ENCODE measurements at places on chromosomes 6 and 20.

GRCh38 chr20:7770578-7770977 lies 169.7 kb downstream of the HAO1 start:
- no peak for DNase-seq

DNA sequence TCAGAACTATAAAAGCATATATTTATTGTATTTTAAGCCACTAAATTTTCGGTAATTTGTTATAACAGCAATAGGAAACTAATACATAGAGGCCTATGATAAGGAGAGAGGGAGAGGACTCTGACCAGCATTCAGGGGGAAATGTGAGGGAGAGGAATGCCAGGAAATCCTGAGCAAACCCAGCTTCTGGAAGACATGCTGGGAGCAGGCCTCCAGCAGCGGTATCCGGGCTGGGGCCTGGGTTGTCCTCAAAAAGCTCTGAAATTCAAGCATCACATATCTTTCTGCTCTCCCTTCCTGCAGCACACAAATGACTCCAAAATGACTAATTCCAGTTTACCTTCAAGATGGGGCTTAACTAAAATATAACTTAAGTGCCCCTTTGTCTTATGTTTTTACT lies 33.4 kb upstream of the RIMS1 start:
- no peak for DNase-seq

- no peak for DNase-seq
Measured at GRCh38 chr6:21823371-21823770, 229.8 kb downstream of the SOX4 start.

- DNase-seq: no peak
Measured at GRCh38 chr6:105041880-105042279, 85.0 kb downstream of the LIN28B start.

DNA sequence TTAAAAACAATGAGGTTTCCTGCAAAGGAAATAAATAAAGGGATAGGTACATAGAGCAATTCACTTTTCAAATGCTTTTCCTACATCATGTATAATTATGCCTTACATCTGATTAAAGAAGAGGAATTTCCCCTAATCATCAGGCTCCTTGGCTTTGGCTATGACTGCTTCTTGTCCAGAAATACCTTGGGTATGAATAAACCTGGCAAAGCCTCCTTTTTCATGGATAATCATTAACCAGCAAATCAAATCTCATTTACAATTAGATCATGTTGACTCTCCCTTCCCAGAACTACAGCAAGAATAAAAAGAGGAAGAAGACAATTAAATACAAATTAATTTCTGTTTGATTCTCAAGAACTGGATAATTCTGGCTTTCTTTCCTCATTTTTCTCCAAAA lies 58.0 kb upstream of the CD2AP start:
- DNase-seq: no peak

DNA sequence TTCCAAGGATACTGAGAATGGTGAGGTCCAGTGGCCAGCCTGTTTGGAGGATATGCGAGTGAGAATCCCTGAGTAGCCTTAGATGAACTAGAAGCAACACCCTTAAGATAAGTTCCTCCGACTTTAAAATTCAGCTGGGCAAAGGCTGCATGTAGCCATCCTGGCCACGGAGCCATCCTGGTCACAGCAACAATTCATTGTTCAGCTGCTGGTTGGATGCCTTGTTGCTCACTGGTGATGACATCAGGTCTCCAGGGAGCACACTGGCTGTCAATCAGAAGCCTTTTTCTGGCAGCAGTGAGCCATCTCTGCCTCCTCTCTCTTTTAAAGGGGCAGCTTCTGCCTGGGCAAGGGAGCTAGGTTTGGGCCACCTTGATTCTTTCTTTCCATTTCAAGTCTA lies 22.4 kb upstream of the RIMS4 start:
- DNase-seq: no peak

DNA sequence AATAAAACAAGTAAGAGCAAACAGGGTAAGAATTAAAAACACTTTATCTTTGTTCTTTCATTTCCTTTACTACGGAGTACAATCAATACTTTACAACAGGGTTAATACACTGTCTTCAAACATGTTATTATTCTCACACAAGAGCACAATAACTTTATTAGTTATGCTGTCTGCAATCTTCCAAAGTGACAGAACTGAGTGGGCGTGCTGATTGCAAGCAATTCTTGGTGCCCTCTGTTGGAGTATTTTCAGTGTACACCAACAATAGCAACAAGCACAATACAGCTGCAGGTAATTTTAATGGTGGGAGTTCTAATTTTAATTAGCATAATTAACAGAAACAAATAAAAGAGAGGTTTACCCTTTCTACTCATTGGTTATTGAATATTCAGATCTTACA lies 33.9 kb upstream of the PTPRK start:
- no peak for DNase-seq

DNA sequence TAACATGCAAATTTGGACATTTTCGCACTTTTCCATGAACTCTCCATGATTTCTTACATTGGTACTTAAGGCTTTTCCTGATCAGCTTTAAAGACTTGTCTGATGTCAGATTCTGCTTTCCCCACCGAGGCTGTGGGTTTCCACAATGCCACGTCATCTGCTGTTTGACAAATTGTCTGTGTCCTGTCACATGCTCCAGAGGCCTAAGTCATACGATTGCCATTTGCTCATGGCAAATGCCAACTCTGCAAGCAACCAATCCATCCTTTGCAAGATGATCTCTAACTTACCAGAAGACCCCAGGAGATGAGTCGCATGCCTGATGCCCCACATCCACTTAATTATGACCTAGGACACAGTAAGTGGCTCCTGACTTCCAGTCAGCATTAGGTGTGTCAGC lies 556.5 kb downstream of the BMP2 start:
- DNase-seq: no peak

- no peak for DNase-seq
Measured at GRCh38 chr20:3188823-3189413, 15.6 kb downstream of the DDRGK1 start.

- DNase-seq: no peak
Measured at GRCh38 chr6:137193256-137194070, 20.0 kb upstream of the IL22RA2 start.

- no peak for DNase-seq
Measured at GRCh38 chr6:126170978-126171382, 168.9 kb upstream of the CENPW start.

GRCh38 chr20:23488996-23489395 lies 1.9 kb upstream of the CST8 start:
- no peak for DNase-seq

DNA sequence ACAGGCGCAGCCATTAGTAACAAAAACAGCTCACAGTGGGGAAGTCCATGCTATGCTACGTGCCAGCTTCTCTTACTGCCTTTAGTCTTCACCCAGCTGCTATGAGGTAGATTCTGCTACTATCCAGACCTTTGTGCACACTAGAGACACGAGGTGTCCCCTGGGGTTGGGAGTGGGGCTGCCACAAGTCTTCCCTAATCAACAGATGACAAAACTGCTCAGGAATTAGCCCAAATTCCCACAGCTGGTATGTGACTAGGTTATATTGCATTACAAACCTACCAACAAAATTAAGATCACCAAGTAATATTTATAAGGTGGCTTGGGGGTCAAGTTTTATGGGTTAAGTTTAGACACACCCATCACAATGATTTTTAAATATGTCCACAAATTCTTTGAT lies 63.3 kb downstream of the PSMB1 start:
- no peak for DNase-seq

- no peak for DNase-seq
Measured at GRCh38 chr6:101806241-101806640, 412.7 kb downstream of the GRIK2 start.

GRCh38 chr20:63178889-63179686 lies 36.8 kb downstream of the YTHDF1 start:
- peak; percentile 69 for DNase-seq

- no peak for DNase-seq
Measured at GRCh38 chr6:48474830-48475229, 363.8 kb upstream of the PTCHD4 start.

DNA sequence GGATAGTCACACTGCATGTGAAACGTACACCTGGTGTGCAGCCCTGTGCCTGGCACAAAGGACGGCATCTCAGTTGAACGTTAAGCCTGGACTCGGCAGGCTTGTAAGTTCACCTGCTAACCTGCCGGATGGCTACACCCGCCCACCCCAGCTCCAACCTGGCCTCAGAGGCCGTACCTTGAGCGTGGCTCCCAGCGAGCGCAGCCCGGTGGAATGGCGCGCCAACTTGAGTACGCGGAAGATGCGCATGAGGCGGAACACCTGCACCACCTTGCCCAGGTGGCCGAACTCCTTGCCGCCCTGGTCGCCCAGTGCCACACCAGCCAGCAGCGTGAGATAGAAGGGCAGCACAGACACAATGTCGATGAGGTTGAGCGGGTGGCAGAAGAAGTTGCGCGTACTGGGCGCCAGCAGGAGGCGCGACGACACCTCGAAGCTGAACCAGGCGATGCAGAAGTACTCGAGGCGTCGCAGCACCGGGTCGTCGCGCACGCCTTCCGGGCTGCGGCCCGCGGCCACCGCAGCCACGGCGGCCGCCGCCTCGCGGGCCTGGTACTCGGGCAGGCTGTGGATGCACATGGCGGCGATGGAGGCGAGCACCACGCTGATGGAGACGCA lies 3.3 kb downstream of the KCNS1 start:
- DNase-seq: peak; percentile 28

DNA sequence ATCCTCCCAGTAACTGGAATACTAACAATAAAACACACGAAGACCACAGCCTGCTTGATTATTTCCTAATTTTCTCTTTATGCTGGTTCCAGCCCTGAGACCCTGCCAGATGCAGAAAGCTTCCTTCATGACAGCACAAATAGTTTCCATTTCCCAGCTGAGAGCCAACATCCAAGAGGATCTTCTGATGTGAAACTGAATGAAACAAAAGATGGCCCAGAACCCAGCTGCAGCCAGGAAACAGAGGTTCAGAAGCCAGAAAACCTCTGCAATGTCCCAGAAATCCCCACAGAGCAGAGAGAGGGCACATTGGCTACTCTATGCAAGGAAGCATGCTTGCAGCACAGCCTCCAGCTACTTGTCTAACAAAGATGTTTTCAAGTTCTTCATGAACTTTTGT lies 61.8 kb upstream of the PLEKHG1 start:
- no peak for DNase-seq

DNA sequence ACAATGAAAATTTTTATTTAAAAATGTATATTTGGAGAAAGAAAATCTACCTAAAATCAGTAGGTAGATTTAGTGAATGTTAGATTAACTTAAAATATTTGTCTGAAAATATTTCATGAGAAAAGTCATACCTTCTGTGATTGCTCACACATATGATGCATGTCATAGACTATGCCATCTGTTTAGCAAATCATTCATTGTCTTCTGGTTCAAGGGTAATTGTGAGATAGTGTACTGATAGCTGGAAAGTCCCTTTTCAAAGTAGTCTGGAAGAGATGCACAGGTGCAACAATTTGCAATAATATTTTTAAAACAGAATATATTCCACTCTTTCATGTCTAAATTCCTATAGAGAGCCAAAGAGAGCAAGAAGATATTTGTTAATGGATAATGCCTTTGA lies 21.0 kb upstream of the RNF217 start:
- no peak for DNase-seq

GRCh38 chr6:21227486-21227885 lies 366.1 kb upstream of the SOX4 start:
- no peak for DNase-seq

DNA sequence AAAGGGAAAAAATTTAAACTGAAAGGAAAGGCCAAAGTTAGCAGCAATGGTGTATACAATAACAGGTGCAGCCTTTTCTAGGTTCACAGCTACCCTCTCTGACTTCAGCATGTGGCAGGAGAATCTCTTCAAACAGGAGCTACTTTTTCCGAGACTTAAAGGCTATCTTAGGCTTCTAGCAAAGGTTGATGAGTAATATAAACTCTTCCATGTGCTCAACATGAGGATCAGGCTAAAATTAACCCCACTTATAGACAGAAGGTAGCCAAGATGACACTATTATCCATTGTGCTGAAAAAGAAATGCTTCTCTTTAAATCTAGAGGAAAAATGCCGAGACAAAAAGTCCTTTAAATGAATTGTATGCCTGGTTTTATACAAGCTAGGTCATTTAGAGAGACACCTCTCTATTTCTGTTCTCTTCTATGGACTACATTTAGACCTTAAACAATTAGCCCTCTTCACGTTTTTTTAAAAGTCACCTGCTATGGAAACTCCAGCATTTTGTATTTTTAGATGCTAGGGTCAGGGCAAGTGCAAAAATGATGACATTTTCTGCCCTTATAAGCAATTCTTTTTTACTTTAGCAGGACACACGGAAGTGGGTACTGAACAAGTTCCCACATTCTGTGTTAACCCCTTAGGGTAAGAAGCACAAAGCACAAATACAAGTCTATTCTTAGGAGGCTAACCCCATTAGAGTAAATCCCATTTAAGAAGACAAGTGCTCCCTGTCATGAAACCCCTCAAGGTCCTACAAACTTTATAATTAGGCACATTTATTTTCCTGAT lies 216.8 kb upstream of the CITED2 start:
- DNase-seq: no peak

- no peak for DNase-seq
Measured at GRCh38 chr6:5174756-5175549, 85.8 kb downstream of the LYRM4 start.

GRCh38 chr20:815226-815625 lies 18.3 kb upstream of the FAM110A start:
- DNase-seq: no peak

DNA sequence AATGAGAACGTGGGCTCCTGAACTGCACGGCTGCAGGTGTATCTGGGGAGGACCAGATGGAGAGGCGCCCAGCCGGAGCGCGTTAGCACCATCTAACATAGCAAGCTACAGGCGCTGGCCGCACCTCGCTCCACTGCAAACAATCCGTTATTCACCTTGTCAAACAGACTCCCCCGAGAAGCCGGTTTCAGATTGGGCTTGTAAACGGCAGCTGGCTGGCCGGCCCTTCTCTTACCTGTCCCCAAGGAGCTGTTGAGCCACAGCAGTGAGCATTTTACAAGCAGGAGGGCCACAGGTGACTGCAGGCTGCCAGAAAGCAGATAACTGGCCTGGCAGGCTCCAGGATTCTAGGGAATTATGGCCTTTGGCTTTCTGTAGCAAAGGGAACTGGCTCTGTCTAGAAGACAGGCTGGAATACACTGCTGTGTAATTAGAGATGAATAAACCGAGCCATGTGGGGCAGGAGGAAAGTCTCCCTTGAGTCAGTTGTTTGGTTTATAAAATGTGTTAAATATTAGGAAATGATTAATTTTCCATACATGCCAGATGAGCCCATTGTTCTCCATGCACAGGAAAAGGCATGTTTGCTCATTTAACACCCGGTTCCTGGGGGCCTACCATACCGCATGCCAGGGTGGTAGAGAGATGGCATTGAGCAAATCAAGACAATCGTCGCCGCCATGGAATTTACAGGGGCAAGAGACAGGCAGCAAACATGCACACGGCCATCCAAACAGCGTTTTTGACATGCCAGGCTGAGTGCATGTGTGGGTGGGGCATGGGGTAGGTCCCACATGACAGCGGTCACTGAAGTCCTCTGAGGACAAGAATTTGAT lies 159.3 kb downstream of the NFATC2 start:
- no peak for DNase-seq

DNA sequence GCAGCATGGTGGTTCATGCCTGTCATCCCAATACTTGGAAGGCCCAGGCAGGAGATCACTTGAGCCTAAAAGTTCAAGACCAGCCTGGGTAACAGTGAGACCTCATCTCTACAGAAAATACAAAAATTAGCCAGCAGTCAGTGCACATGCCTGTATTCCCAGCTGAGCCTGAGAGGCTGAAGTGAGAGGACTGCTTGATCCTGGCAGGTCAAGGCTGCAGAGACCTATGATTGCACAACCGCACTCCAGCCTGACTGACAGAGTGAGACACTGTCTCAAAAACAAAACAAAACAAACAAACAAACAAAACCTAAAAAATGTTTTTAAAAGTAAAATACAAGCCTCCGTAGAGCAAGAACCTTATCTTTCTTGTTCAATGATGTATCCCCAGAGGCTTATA lies 6.0 kb downstream of the CEP85L start:
- no peak for DNase-seq

Data from stimulated activated naive CD4-positive, alpha-beta T cell treated with Interleukin-2 at 50 U/mL for 16 hours (primary cell).